ENCODE measurements at places on chromosomes 5 and 9.
A peak's percentile ranks its signal among the peaks of the same experiment; 100 is the strongest.

DNA sequence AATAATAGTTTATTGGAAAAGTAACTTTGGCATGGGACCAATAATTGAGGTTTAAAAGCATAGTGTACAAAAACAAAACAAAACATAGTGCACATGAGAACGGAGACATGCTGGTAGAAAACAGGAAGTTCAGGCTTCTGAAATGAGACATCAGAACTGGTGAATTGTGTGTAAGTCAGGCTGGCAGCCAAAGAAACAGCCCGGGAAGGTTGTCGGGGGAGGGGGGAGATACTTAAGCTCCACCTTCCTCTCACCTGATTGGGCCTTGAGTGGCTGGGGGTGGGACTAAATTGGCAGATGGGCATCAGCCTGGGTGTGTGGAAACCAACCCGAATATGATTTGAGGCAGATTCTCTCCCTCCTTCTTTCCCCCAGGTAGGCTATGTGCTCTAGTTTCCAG is 256.3 kb downstream of the SMARCA2 start:
- DNase-seq: peak; percentile 37

GRCh38 chr9:13915591-13916301 is 398.2 kb downstream of the NFIB start:
- no peak for DNase-seq

DNA sequence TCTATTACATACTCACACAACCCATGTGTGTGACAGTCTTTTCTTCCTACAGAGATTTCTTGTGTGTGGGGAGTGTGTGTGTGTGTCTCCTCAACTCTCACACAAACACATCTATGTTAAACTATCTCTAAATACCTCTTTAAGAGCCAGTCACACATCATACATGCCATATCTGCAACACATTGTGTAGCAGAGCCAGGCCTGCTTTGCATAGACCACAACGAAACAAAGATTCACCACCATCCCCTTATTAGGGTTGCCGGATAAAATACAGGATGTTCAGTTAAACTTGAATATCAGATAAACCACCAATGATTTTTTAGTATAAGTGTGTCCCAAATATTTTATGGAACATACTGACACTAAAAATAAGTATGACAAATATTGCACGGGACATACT is 2.3 kb downstream of the FAM170A start:
- DNase-seq: no peak

GRCh38 chr9:36263683-36264082 is 5.4 kb upstream of the GNE start:
- no peak for DNase-seq

- no peak for DNase-seq
Measured at GRCh38 chr5:8050616-8051175, 181.7 kb downstream of the MTRR start.

GRCh38 chr9:105318729-105319191 is 74.3 kb downstream of the SLC44A1 start:
- DNase-seq: no peak

- DNase-seq: no peak
Measured at GRCh38 chr5:95005811-95006210, 279.1 kb downstream of the MCTP1 start.

DNA sequence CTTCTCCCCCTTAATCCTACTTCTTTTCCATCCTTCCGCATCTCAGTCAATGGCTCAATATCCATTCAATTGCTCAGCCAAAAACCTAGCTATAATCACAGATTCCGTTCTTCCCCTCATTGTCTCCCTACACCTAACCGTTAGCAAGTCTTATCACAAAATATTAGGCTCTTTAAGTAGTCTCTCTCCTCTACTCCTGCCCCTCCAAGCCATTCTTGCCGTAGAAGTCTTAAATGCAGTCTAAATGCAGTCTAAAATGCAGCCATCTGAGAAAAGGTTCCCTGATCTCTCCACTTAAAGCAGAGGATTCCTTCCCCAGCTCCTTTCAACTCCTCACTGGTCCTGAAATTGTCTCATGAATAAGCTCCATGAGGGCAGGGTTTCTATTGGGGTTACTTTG is 57.8 kb downstream of the ELL2 start:
- DNase-seq: no peak
